ENCODE measurements at places on chromosomes 11 and 22.

GRCh38 chr11:104655066-104655465, 243.2 kb downstream of the CASP12 start:
- DNase-seq, result no peak

DNA sequence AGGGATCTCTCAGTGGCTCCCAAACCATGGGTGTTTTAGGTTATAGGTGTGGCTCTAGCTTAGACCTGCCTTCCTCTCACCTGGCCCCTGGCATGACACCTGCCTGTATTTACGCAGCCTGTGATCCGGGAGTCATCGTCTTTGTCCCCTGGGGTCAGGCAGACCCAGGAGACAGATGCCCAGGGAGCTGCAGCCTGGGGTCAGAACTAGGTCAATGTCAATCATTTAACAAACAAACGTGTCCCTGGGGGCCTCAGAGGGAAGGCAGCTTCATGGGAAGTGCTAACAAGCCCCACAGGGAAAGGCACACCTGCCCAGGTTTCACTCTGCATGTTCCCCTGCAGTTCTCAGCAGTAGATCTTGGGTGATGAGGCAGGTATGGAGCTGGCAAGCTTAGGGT, 12.0 kb downstream of the BACE1-AS start:
- no peak for DNase-seq

- no peak for DNase-seq
Measured at GRCh38 chr11:65459552-65459951, 37.0 kb downstream of the NEAT1 start.

GRCh38 chr22:27492566-27493201, 308.9 kb downstream of the MN1 start:
- DNase-seq, result no peak

DNA sequence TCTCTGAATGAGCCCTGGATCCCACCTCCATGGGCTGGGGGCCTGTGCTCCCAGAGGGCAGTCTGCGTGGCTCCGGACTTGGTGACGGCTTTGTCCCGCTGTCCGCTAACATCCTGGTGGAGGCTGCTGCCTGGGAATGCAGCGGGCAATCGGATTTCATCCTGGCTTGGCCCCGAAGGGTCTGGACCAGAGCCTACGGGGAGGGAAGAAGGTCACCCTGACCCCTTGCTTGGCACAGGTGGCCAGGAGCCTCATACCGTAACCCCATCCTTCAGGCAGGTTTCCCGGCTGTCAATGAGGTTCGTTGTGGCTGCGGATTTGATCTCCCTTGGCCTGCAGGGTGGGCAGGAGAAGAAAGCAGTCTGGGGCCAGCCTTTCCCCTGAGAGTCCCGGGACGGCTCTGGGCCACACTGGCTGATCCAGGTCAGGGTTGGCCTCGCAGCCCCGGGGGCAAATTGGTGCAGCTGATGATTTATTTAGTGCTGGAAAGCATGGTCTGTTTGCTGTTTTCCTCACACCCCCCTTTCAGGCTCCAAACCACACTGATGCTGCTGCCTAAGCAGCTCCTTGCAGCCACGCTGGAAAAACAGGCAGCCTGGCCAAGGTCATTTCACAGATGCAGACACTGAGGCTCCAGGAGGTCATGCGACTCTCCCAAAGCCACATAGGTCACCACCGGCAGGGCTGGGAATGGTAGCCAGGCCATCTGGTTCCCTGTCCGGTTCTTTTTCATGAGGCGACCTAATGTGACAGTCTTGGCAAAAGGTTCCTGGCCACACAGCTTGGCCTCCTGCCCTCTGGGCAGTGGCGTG, 15.0 kb downstream of the PRDM11 start:
- no peak for DNase-seq

DNA sequence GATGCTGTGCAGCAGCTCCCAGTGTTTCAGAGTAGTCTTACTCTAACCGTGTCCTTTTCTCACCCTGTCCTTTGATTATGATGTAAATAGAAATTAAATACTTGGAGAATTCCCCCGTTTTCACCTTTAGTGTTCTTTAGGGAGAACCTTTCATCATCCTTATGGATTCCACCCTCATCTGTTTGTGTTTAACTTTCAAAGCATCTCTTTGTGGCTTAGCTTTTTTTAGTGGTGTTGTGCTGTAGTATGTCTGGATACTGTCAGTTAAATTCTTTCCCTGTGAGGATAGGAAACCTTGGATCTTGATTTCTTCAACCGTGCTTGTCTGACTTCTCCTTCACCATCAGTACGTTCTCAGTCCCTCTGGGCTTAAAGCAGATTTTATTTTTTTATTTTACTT, 48.5 kb downstream of the PPP6R3 start:
- DNase-seq, result no peak

DNA sequence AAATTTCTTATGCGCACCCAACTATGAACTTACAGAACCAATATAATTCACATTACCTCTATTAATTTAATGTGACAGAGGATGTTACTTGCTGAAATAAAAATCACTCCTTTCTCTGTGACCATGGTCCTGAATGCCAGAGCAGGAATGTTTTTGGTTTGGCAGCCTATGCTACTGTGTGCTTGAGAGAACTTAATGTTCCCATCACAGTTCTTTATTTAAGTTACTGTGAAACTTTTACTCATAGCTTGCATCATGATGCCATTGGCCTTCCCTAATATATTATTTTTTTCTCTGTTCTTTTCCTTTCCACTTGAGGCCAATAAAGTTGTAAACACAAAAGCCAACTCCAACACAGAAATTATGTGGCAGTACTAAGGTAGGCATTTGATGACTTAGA, 142.2 kb downstream of the FAM76B start:
- DNase-seq, result no peak

DNA sequence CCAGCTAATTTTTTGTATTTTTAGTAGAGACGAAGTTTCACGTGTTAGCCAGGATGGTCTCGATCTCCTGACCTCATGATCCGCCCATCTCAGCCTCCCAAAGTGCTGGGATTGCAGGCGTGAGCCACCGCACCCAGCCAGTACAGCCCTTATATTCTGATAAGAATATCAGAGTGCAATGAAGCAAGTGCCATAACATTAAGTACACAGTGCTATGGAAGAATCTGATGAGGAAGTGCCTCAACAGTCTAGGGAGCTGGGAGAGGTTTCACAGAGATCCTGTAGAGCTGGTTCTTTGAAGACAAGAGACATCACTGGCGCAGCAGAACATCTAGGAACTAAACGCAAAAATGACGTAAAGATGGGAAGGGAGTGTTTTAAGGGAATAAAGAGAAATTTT, 2.1 kb downstream of the RTCB start:
- no peak for DNase-seq

- DNase-seq, result no peak
Measured at GRCh38 chr11:11565636-11566035, 56.2 kb downstream of the GALNT18 start.

GRCh38 chr11:108002476-108002875, 6.2 kb upstream of the CUL5 start:
- no peak for DNase-seq

DNA sequence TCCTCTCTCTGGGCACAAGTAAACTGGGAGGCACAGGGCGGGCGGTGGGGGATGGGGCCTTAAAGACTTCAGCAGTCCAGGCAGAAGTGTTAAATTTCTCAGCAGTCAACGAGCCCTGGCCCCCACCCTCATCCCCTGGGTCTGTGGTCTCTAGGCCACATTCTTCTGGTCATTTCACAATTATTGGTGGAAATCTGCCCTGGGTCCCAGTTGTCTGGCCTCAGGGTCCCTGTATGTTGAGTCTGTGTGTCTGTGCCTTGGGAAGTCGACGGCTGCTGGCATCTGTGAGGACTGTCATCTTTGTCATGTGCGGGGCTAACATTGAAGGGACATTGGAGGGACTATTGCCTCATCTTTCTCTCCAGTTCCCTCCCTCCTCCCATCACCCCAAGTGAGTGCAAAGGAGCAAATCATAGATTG, 1.7 kb downstream of the TSPAN18 start:
- DNase-seq, result no peak

DNA sequence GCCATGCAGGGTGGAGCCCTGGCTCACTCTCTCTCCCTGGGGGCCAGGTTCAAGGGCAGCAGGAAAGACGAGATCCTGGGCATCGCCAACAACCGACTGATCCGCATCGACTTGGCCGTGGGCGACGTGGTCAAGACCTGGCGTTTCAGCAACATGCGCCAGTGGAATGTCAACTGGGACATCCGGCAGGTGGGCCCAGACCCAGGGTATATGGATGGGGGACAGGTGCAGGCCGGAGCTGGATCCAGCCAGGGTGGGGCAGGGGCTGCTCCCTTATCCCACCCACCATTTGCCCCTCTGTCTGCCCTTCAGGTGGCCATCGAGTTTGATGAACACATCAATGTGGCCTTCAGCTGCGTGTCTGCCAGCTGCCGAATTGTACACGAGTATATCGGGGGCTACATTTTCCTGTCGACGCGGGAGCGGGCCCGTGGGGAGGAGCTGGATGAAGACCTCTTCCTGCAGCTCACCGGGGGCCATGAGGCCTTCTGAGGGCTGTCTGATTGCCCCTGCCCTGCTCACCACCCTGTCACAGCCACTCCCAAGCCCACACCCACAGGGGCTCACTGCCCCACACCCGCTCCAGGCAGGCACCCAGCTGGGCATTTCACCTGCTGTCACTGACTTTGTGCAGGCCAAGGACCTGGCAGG, 2.9 kb downstream of the TRPT1 start:
- DNase-seq, result no peak

DNA sequence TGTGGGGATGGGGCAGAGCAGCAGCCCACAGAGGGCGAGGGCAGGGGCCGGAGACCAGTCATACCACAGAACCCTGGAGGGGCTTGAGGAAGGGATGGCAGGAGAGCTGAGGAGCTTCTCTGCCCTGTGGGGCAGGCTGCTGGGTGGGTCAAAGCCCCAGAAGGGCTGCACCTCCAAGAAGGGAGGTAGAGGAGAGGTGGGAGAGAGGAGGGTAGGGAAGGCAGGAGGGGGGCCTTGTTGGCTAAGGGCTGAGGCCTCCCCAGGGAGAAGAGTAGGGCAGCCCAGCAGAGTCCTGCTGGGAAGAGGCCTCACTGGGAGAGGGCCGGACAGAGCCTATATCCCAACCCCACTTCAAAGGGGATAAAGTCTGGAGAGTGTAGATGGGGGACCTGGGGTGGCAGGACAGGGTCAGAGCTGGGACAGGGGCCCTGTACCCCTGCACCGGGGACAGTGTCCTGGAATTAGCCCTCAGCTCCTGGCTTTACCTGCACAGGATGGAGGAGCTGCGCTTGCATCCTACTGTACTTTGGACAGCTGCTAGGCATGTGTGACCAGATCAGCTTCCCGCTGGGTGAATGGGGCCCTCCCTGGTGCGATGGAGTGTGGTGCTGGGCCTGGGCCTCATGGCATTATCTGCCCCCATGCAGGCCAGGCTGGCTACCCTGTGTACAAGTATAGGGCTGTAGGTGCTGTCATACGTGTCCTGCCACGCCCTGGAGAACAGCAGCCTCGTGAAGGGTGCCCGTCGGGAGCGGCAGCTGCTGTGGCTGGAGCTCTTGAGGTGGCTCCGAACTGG, 7.3 kb downstream of the DGCR6L start:
- no peak for DNase-seq

GRCh38 chr11:114060392-114061047, 1.0 kb downstream of the ZBTB16 start:
- DNase-seq, result no peak

DNA sequence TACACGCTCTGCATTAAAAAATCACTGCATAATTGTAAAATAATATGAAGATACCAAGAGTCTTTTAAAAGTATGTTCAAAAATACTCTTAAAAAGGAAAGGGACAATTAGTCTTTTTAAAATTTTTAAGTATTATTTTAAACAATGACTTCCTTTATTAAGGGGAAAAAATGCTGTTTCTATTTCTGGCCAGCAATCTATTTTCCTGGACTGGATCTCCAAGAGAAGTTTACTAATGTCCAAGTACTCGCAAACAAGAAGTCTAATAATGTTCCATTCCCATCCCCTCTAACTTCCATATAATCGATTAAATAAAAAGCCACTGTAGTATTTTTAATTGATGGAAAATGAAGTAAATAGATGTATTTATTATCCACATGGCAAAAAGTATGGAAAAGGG, 123.7 kb downstream of the MPPED2 start:
- DNase-seq, result no peak

DNA sequence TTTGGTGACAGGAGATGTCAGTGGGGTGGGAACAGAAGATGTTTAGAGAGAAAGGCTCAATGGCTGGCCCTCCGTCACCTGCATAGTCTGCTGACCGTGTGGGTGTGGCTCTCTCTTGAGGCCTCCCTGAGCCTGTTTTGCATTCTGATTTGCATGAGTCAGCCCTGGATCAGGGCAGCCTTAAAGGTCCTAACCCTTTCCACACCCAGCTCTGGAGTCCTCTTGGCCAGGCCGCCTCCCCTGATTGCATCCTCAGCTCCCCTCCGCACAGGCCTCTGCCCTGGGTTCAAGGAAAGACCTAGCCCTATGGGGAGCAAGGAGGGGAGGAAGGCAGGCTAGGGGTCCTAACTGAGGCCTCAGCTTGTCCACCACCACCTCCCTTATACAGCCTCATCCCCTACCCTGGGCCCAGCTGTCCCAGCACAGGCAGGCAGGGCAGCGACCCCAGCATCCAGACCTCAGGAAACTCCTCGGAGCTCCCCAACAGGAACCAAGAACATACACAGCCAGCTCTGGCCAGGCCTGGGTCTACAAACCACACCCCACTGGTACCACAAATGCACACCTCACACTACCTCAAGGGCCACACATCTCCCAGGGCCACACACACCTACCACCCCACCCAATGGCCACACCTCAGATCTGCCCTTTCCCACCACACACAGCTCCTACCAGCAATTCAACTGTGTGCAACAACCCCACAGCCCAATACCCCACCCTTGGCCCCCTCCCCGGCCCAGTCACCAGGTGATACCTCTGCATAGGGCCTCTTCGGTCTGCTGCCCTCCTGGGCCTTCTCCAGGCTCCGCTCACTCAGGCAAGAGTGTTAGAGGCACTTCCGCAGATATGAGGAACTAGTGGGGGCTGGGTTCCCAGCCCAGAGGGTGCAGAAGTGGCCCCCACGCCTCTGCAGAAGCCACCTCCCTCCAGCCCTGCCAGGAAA, 13.7 kb downstream of the ARAP1 start:
- DNase-seq, result no peak

- no peak for DNase-seq
Measured at GRCh38 chr22:37563153-37564081, 3.1 kb downstream of the CDC42EP1 start.

DNA sequence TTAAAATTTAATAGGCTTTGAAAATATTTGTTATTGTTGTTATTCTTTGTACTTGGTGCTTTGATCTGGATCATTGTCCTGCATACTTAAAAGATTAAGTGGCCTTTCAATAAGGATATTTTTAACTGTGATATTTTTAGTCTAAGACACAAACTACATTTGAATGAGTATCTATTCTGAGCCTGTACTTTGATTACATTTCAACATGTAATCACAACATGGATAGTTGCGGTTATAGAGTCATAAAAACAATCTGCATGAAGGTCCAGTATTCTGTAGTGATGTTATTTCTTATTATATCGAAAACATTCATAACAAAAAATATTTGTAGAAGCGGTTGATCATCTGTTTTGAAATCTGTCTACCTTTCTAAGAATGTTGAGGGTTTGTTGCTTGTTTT, 58.6 kb downstream of the HIPK3 start:
- DNase-seq, result no peak

DNA sequence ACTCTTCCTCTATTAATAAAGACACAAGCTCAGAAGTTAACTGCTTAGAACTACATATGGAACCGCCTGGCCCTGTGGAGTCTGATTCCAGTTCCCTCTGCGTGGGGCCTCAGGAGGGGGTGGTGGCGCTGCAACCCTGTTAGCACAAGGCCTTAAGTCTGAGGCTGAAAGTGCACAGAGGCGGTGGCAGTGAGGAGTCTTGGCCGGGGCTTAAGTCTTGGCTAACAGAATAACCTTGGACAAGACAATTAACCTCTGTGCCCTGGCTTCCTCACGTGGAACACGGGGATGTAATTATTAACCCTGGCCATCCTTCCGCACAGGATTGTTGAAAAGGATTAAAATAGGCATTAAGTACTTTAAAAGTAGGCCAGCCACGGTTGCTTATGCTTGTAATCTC, 191.5 kb downstream of the CEP164 start:
- DNase-seq, result no peak

All from SK-N-MC (cell line).